Activated naive CD4-positive, alpha-beta T cell treated with anti-CD3 and anti-CD28 coated beads for 36 hours (primary cell): ENCODE measurements at places on chromosomes 4 and X.

DNA sequence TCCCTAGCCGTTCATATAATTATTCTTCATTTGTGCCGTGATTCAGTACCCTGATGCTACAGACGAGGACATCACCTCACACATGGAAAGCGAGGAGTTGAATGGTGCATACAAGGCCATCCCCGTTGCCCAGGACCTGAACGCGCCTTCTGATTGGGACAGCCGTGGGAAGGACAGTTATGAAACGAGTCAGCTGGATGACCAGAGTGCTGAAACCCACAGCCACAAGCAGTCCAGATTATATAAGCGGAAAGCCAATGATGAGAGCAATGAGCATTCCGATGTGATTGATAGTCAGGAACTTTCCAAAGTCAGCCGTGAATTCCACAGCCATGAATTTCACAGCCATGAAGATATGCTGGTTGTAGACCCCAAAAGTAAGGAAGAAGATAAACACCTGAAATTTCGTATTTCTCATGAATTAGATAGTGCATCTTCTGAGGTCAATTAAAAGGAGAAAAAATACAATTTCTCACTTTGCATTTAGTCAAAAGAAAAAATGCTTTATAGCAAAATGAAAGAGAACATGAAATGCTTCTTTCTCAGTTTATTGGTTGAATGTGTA lies 7.0 kb downstream of the SPP1 start:
- DNase-seq: no peak

- DNase-seq: no peak
Measured at GRCh38 chrX:16807548-16807947, 21.3 kb downstream of the TXLNG start.

- DNase-seq: no peak
Measured at GRCh38 chr4:113407409-113407808, 354.1 kb downstream of the CAMK2D start.

GRCh38 chr4:110005461-110006056 lies 92.9 kb downstream of the EGF start:
- no peak for DNase-seq

DNA sequence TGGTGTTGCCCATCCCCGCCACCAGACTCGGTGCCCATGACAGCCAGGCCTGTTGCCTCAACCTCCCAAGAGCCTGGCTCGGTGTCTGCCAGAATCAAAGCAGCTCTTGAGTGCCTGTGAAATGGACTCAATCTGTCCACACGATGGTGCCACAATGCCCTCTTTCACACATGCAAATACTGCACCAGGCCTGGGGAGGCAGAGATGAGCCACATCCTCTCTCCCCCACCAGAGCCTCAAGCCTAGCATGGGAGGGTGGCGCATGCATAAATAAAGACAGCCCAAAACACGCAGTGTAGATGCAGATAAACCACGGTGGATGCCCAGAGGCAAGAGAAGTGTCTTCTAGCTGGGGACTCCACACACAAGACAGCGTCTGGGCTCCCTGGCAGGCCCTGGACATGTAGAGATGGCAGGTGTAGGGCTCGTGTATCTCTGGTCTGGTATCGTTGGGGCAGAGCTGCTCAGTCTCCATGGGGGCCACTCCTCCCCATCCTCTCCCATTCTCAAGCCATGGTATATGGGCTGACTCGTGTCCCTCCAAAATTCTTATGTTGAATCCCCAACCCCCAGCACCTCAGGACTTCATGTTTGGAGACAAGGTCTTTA lies 65.6 kb downstream of the JAKMIP1 start:
- DNase-seq: peak; percentile 30

GRCh38 chrX:129039176-129039575 lies 484.1 kb downstream of the SMARCA1 start:
- DNase-seq: no peak

- DNase-seq: no peak
Measured at GRCh38 chr4:71559957-71560571, 221.2 kb downstream of the SLC4A4 start.

DNA sequence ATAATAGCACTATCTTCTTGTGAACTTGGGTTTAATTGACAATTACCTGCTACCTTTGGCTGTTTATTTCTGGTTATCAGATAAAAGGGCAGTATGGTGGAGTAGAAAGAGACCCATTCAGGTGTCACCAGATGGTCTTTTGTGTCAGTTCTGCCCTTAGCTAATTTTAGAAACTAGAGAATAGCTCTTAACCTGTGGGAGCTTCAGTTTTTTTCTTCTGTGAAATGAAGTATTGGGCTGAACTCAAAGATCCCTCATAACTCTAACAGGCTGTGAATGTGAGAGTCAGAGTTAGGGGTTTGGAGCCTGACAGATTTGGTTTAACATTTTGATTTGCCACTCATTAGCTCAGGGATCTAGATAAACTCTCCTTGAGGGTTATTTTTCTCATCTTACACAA lies 335.2 kb downstream of the PPP1R2C start:
- no peak for DNase-seq
